MCF 10A (cell line): ENCODE measurements at places on chromosomes 6 and 20. TPM values are rescaled to one million over a fixed set of nuclear protein-coding genes. Genes with fewer than 3 reads are reported as not detected.

DNA sequence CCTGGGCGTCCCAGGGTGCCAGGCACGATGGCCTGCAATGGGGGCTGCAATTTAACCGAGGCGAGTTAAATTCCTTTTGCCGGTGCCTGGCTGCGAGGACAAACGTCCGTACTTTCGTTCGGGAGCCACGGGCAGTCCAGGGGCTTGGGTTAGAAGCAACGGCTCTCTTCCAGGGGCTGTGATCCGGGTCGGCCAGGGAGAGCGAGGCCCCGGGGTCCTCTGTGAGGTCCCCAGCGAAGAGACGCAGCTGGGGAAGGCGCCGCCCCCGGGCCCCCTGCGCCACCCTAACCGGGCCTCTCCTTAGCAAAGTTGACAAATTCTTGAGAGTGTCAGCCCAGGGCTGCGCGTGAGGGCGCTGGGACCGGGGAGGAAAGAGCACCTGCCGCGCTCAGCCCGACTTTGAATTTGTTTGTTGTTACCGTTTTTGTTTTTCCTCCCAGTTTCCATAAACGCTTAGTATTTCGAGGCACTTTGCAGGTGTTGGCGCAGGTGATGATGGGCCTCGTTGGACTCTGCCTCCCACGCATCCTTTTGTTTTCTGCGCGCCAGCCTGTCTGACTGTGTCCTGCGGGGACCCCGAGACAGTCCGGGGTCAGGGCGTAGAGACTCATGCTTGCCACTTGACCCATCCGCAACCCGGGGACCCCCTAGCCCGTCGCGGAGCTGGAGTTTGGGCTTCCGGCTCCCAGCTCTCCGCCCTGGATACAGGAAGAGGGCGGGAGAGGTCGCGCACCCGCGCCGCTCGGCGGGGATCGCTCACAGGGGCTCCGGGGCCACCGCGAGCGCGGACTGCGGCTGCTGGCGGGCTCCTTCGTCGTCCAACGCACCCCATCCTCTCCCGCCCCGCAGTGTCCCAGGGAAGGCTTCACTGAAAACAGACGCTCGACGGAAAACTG lies 5.8 kb downstream of the OLIG3 start:
- H3K36me3 ChIP-seq = no peaks in the 10 kb centered on the region
- no peak for DNase-seq
- no peak overlapping the region for H3K27ac ChIP-seq
- H3K27me3 ChIP-seq = peaks cover 40% of the 10 kb centered on the region

Gene CEP43
- 23.8 and 31.0 TPM in 2 replicates for total RNA-seq

DNA sequence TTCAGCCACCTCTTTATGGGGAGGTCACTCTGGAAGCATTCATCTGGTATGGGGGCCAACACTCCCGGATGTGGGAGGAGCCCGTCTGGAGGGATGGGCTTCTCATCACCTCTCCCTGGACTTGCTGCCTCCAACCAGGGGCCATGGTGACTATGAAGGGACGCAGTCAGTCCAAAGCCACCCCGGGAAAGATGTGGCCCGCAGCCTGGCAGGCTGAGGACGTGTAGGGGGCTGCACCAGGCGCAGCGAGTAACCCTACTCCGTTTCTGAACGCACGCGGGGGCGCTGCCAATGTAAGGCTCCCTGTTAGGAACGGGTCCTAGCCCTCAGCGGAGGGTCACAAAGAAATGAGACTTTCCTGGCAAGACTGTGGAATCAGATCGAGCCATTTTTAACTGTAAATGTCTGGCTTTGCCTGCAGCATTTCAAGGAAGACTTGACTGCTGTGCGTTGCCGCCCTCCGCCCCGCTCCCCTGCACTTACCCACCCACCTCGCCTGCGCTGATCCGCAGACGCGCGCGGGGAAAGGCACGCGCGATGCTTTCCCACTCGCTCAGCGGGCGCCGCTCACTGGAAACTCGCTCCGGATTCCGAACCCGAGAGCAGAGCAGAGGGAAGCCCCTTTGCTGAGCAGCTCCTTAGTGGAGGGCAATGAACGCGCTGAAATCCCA lies 55.1 kb downstream of the IL20RA start:
- peaks cover 10% of the 10 kb centered on the region for H3K4me1 ChIP-seq
- no peak overlapping the region for H3K27ac ChIP-seq
- no peak for DNase-seq
- H3K4me3 ChIP-seq = peak overlapping the region; percentile 43
- peaks cover 18% of the 10 kb centered on the region for H3K27me3 ChIP-seq

DNA sequence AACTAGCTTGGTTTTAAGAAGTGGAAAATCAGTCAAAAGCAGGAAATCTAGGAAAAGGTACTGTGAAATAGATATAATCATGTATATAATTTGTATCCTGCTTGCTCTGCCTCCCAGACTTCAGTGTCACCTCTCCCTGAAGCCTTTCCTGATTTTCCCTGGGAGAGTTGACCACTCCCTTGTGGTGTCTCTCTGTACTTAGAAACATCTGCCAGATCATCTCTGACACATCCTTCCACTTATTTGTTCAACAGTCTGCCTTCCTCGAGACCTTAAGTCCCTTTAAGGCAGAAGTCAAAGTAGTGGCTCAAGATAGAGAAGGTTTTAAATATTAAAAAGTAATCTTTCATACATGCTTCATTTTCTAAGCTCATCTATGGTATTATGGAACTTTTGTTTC lies 236.5 kb downstream of the CDKAL1 start:
- peaks cover 5% of the 10 kb centered on the region for H3K4me1 ChIP-seq
- H3K27ac ChIP-seq = no peak overlapping the region
- no peak overlapping the region for H3K4me3 ChIP-seq
- no peaks in the 10 kb centered on the region for H3K27me3 ChIP-seq
- no peak for DNase-seq

Gene CCN6
- total RNA-seq = not detected in 2 replicates

- H3K27me3 ChIP-seq = peaks cover 71% of the 10 kb centered on the region
- peak; percentile 74 for DNase-seq
- no peaks in the 10 kb centered on the region for H3K4me1 ChIP-seq
- no peaks in the 10 kb centered on the region for H3K36me3 ChIP-seq
Observed at GRCh38 chr20:36384022-36384619, 78.0 kb downstream of the DLGAP4 start.

GRCh38 chr20:3864518-3864917 lies 17.9 kb downstream of the MAVS start:
- H3K27ac ChIP-seq = no peak overlapping the region
- H3K27me3 ChIP-seq = no peaks in the 10 kb centered on the region
- DNase-seq = no peak
- H3K36me3 ChIP-seq = peaks cover 63% of the 10 kb centered on the region
- H3K4me3 ChIP-seq = no peak overlapping the region

DNA sequence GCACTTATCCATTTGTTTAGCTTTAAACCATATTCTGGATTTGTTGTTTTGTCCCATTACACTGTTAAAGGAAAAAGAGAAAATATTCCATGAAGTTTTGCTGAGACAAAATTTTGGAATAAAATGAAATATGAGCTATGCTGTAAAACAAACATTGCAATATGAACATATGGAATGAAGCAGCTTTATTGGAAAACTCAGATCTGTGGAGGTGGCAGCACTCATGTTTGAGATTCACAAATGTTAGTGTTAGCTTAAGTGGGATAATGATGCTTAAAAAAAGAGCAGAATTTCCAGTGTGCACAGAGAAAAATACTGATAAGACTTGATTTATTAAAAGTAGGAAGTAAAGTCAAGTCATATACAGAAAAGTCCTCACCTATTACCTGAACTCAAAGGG lies 196.2 kb downstream of the BCKDHB start:
- H3K27me3 ChIP-seq = no peaks in the 10 kb centered on the region
- no peaks in the 10 kb centered on the region for H3K36me3 ChIP-seq
- no peaks in the 10 kb centered on the region for H3K4me1 ChIP-seq

GRCh38 chr6:150681578-150682395 lies 82.1 kb downstream of the PLEKHG1 start:
- no peaks in the 10 kb centered on the region for H3K27me3 ChIP-seq
- H3K36me3 ChIP-seq = no peaks in the 10 kb centered on the region
- no peak overlapping the region for H3K27ac ChIP-seq
- H3K4me3 ChIP-seq = no peak overlapping the region
- no peaks in the 10 kb centered on the region for H3K4me1 ChIP-seq

- H3K27ac ChIP-seq = no peak overlapping the region
- H3K4me1 ChIP-seq = no peaks in the 10 kb centered on the region
- no peaks in the 10 kb centered on the region for H3K27me3 ChIP-seq
- no peak overlapping the region for H3K4me3 ChIP-seq
Observed at GRCh38 chr6:40328986-40329545, 258.1 kb downstream of the LRFN2 start.

DNA sequence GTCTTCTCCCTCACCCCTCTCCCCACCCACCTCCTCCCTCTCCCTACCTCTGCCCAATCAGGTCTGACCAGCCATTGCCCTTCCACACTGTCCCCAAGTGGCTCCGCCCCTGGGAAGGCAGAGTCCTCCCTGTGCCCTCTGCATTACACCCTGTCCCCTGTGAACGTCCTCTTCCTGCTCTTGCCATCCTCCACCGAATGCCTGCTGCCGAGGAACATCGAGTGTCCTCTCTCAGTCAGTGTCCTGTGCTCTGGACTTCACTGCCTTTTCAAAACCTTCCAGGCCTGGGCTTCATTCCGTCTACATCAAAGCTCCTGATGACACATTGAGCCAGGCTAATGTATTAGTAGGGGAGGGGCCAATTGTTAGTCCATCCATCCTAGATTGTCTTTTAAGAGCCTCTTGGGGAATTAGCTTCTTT lies 3.3 kb upstream of the PACSIN1 start:
- no peaks in the 10 kb centered on the region for H3K27me3 ChIP-seq
- no peak overlapping the region for H3K4me3 ChIP-seq
- DNase-seq = peak; percentile 36

GRCh38 chr6:20038410-20039204 lies 173.7 kb downstream of the MBOAT1 start:
- peaks cover 11% of the 10 kb centered on the region for H3K27me3 ChIP-seq
- no peak overlapping the region for H3K4me3 ChIP-seq
- H3K27ac ChIP-seq = no peak overlapping the region
- no peaks in the 10 kb centered on the region for H3K36me3 ChIP-seq
- DNase-seq = peak; percentile 78

Gene KHDRBS2
- total RNA-seq = not detected in 2 replicates

GRCh38 chr20:45850926-45851325 lies 6.3 kb downstream of the ACOT8 start:
- peaks cover 36% of the 10 kb centered on the region for H3K36me3 ChIP-seq
- no peak for DNase-seq
- no peak overlapping the region for H3K4me3 ChIP-seq
- no peak overlapping the region for H3K27ac ChIP-seq
- no peaks in the 10 kb centered on the region for H3K27me3 ChIP-seq

GRCh38 chr6:81940451-81940985 lies 188.0 kb upstream of the TENT5A start:
- no peak for DNase-seq
- H3K27ac ChIP-seq = no peak overlapping the region
- no peak overlapping the region for H3K4me3 ChIP-seq

Gene PGC
- total RNA-seq = not detected in 2 replicates

GRCh38 chr6:129269891-129270290 lies 387.0 kb downstream of the LAMA2 start:
- H3K36me3 ChIP-seq = no peaks in the 10 kb centered on the region
- no peaks in the 10 kb centered on the region for H3K27me3 ChIP-seq
- H3K4me1 ChIP-seq = no peaks in the 10 kb centered on the region
- no peak for DNase-seq
- no peak overlapping the region for H3K4me3 ChIP-seq

DNA sequence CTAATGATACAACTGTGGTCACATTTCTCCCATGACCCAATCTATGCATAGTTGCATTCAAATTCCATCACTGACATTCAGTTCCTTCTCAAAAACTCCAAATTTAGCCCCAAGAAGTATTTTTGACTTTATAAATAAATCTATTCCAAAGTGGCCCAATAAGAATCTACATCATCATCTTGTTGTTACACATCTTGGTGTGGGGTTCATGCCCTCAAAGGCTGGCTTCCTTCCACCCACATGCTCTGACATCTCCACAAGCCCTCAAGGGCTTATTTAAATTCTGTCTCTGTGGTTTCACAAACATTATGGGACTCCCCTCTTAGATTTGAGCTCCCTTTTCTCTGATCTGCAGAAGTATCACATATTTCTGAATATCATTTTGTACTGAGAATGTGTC lies 585.3 kb upstream of the BTBD3 start:
- no peaks in the 10 kb centered on the region for H3K36me3 ChIP-seq
- H3K27ac ChIP-seq = no peak overlapping the region
- H3K4me3 ChIP-seq = no peak overlapping the region
- no peaks in the 10 kb centered on the region for H3K4me1 ChIP-seq
- DNase-seq = no peak
- no peaks in the 10 kb centered on the region for H3K27me3 ChIP-seq

GRCh38 chr6:153172815-153173214 lies 41.7 kb upstream of the RGS17 start:
- H3K4me1 ChIP-seq = peaks cover 6% of the 10 kb centered on the region
- no peaks in the 10 kb centered on the region for H3K36me3 ChIP-seq

DNA sequence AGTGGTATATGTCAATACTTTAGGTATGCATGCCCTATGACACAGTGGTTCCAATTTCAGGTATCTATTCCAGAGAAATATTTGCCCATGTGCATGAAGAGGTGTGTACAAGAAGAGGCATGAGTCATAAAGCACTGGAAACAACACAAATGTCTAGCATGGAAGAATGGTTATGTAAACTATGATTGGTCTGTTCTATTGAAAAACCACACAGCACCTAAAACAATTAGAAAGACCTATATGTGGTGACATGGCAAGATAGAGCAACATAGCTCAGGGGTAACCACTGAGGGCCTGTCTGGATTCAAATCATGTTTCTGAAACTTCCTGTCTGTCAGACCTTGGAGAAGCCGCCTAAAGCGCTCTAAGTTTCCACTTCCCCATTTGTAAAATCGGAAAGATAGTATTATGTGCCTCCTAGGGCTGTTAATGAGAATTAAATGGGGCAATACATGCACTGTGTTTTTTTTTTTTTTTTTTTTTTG lies 76.0 kb upstream of the SHLD1 start:
- no peaks in the 10 kb centered on the region for H3K4me1 ChIP-seq
- H3K36me3 ChIP-seq = peaks cover 6% of the 10 kb centered on the region
- no peaks in the 10 kb centered on the region for H3K27me3 ChIP-seq

Gene BHLHE23
- not detected in 2 replicates for total RNA-seq

- no peak overlapping the region for H3K4me3 ChIP-seq
- H3K36me3 ChIP-seq = no peaks in the 10 kb centered on the region
- no peak overlapping the region for H3K27ac ChIP-seq
- H3K27me3 ChIP-seq = peaks cover 88% of the 10 kb centered on the region
Observed at GRCh38 chr20:60970601-60971000, 281.5 kb upstream of the CDH4 start.

GRCh38 chr6:4531406-4531805 lies 244.8 kb upstream of the CDYL start:
- no peaks in the 10 kb centered on the region for H3K36me3 ChIP-seq
- no peaks in the 10 kb centered on the region for H3K4me1 ChIP-seq
- H3K27ac ChIP-seq = no peak overlapping the region

Gene EPB41L1
- 6.7 and 10.1 TPM in 2 replicates for total RNA-seq

Gene CFAP206
- 0.27 TPM in 1 of 2 replicates, not detected in the other for total RNA-seq
